Activated T-cell treated with anti-CD3 and anti-CD28 coated beads, Interleukin-2, amount 50 U/mL, for 72 hours (primary cell): ENCODE measurements at places on chromosomes 6 and 20. TPM values are rescaled to one million over a fixed set of nuclear protein-coding genes. Genes with fewer than 3 reads are reported as not detected.

GRCh38 chr6:38555606-38556005, 84.1 kb downstream of the BTBD9 start:
- DNase-seq, result no peak
- H3K27me3 ChIP-seq, result no peaks in the 10 kb centered on the region

- H3K27ac ChIP-seq, result no peak overlapping the region
- H3K4me3 ChIP-seq, result no peak overlapping the region
- peaks cover 10% of the 10 kb centered on the region for H3K27me3 ChIP-seq
- no peak for DNase-seq
- H3K36me3 ChIP-seq, result no peaks in the 10 kb centered on the region
These were observed 622.9 kb downstream of the UTRN start for GRCh38 chr6:144908004-144908403.

- no peak for DNase-seq
- no peaks in the 10 kb centered on the region for H3K36me3 ChIP-seq
- no peak overlapping the region for H3K27ac ChIP-seq
- no peak overlapping the region for H3K4me3 ChIP-seq
- no peaks in the 10 kb centered on the region for H3K27me3 ChIP-seq
- H3K4me1 ChIP-seq, result no peaks in the 10 kb centered on the region
These were observed 504.8 kb downstream of the MEI4 start for GRCh38 chr6:78157606-78158005.

The NINL gene
- total RNA-seq, result 4.8 TPM

- peaks cover 81% of the 10 kb centered on the region for H3K4me1 ChIP-seq
- no peak overlapping the region for H3K27ac ChIP-seq
- peak overlapping the region; percentile 83 for H3K4me3 ChIP-seq
- DNase-seq, result no peak
- H3K36me3 ChIP-seq, result peaks cover 9% of the 10 kb centered on the region
These were observed 76.9 kb downstream of the NOL4L start for GRCh38 chr20:32507998-32508774.

- H3K4me1 ChIP-seq, result no peaks in the 10 kb centered on the region
- no peaks in the 10 kb centered on the region for H3K36me3 ChIP-seq
- no peak overlapping the region for H3K4me3 ChIP-seq
- H3K27ac ChIP-seq, result no peak overlapping the region
These were observed 71.8 kb downstream of the ALDH8A1 start for GRCh38 chr6:134878136-134878535.

- H3K27ac ChIP-seq, result no peak overlapping the region
- no peak for DNase-seq
- no peaks in the 10 kb centered on the region for H3K36me3 ChIP-seq
- no peaks in the 10 kb centered on the region for H3K4me1 ChIP-seq
- H3K27me3 ChIP-seq, result no peaks in the 10 kb centered on the region
- no peak overlapping the region for H3K4me3 ChIP-seq
These were observed 37.6 kb downstream of the LAMP5 start for GRCh38 chr20:9551808-9552550.

The MLN gene
- not detected for total RNA-seq

The PBOV1 gene
- not detected for total RNA-seq

GRCh38 chr6:89034586-89035251, 45.8 kb upstream of the PNRC1 start:
- H3K36me3 ChIP-seq, result peaks cover 13% of the 10 kb centered on the region
- DNase-seq, result no peak
- H3K27me3 ChIP-seq, result no peaks in the 10 kb centered on the region

The ZC2HC1B gene
- total RNA-seq, result not detected

The FAM217A gene
- not detected for total RNA-seq

The WFDC2 gene
- total RNA-seq, result 1.2 TPM

DNA sequence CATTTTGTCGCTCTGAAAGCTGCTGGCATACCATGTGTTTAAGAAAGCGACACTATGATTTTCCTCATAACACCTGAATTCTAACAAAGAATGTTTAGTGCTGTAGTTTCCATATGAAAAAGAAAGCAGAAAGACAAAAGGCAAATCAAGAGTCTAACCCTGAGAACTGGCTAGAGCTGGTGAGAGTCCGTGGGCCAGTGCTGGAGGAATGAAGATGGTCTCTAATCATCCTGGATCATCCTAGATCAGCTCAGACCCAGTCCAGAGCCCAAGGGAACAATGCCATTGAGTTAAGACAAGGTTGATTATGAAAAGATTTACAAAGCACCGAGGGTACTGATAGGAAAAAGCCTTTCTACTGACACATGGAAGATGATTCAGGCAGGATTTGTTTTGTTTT, 73.0 kb upstream of the MYLIP start:
- H3K27ac ChIP-seq, result no peak overlapping the region
- peaks cover 12% of the 10 kb centered on the region for H3K27me3 ChIP-seq
- H3K4me1 ChIP-seq, result no peaks in the 10 kb centered on the region
- H3K4me3 ChIP-seq, result no peak overlapping the region
- no peaks in the 10 kb centered on the region for H3K36me3 ChIP-seq

DNA sequence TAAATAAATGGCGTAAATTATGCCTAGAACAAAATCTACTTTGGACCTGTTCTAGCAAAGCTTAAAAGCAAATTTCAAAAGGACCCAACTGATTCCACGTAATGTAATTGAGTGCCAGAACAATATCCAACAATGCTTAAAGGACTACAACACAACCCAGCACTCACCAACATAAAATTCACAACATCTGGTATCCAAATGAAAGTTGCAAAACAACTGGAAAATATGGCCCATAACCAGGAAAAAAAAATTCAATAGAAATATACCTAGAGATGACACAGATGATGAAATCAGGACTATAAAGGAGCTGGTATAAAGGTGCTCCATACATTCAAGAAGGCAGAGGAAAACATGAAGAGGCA, 14.1 kb downstream of the TUBB2B start:
- peaks cover 20% of the 10 kb centered on the region for H3K4me1 ChIP-seq
- H3K4me3 ChIP-seq, result no peak overlapping the region
- H3K27me3 ChIP-seq, result peaks cover 56% of the 10 kb centered on the region
- no peak overlapping the region for H3K27ac ChIP-seq
- no peak for DNase-seq
- H3K36me3 ChIP-seq, result no peaks in the 10 kb centered on the region

DNA sequence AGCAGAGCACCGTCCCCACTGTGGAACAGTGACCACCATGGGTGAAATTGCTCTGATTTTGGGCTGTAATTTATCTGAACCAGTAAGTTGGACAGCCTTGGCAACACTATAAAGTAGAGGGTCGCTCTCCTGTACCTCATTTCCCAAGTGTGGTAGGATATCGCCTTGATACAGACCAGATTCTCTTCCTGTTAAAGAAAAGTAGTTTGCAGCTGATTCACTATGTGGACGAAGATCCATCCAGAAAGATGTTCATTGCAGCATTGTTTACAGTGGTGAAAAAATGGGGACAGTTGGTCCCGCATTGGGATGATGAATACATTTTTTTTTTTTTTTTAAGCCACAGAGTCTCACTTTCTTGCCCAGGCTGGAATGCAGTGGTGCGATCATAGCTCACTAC, 74.3 kb downstream of the SLX4IP start:
- peaks cover 39% of the 10 kb centered on the region for H3K4me1 ChIP-seq
- H3K27me3 ChIP-seq, result no peaks in the 10 kb centered on the region

The GRIK2 gene
- total RNA-seq, result not detected

The KCNQ5 gene
- total RNA-seq, result 6.1 TPM

The KCNK16 gene
- not detected for total RNA-seq

DNA sequence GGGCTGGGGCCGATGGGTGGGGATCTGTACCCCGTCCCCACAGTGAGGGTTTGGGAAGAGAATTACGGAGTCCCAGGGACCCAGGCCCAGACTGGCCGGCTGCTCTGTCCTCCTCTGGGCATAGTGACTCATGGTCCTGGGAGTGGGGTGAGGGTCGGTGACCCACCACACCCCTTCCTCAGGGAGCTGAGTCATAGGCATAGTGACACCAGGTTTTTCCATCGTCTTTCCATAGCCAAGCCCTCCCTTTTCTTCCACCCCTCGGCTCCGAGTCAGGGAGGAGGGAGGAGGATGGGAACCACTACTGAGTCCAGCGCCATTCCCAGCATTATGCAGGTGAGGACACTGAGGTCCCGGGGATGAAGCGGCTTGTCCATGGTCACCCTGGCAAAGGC, 8.9 kb downstream of the CYP21A2 start:
- DNase-seq, result no peak
- H3K27me3 ChIP-seq, result peaks cover 7% of the 10 kb centered on the region
- H3K4me1 ChIP-seq, result no peaks in the 10 kb centered on the region
- H3K36me3 ChIP-seq, result no peaks in the 10 kb centered on the region

The KIF6 gene
- not detected for total RNA-seq

GRCh38 chr20:17818187-17818586, 118.4 kb downstream of the BANF2 start:
- H3K27ac ChIP-seq, result no peak overlapping the region
- DNase-seq, result no peak
- H3K27me3 ChIP-seq, result no peaks in the 10 kb centered on the region

The HLA-DQB2 gene
- total RNA-seq, result 0.36 TPM

GRCh38 chr20:36385503-36385902, 79.4 kb downstream of the DLGAP4 start:
- no peaks in the 10 kb centered on the region for H3K36me3 ChIP-seq
- no peaks in the 10 kb centered on the region for H3K4me1 ChIP-seq
- H3K27ac ChIP-seq, result no peak overlapping the region
- no peak overlapping the region for H3K4me3 ChIP-seq
- H3K27me3 ChIP-seq, result peaks cover 7% of the 10 kb centered on the region

DNA sequence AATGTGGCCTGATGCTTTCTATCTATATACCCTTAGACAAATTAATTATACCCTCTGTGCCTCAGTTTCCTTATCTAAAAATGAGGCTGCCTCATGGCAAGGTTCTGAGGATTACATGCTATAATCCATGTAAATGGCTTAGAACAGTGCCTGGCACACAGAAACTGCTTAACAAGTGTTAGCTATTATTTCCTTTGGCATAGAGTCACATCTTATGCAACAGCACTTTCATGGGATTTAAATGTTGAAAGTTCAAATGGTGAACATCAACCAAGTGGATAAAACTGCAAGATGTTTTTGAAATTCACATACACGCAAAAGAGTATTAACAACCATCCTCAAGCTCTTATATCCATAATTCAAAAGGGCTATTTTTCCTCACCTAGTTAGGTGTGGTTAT, 202.8 kb upstream of the JAG1 start:
- no peaks in the 10 kb centered on the region for H3K4me1 ChIP-seq
- no peak overlapping the region for H3K4me3 ChIP-seq
- H3K27me3 ChIP-seq, result no peaks in the 10 kb centered on the region
- H3K27ac ChIP-seq, result no peak overlapping the region

DNA sequence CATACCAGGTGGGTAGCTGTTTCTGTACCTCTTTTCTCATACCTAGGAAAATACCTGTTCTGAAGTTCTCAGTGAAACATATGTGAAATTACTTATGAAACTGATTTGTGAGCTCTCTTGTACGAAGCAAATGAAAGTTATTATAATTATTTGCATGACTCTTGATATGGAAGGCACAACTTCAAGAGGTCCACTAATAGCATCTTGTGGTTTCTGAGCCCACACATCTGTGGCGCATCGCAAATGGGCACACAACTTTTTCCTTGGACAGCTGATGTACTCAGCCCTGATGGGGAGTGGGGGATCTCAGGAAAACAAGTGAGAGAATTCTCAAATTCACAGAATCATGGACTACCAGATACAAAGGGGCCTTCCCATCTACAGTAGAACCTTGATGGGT, 432.3 kb downstream of the CD83 start:
- H3K36me3 ChIP-seq, result no peaks in the 10 kb centered on the region
- no peaks in the 10 kb centered on the region for H3K27me3 ChIP-seq
- DNase-seq, result no peak
- H3K27ac ChIP-seq, result no peak overlapping the region
- no peaks in the 10 kb centered on the region for H3K4me1 ChIP-seq

The PGM3 gene
- total RNA-seq, result 22.4 TPM

DNA sequence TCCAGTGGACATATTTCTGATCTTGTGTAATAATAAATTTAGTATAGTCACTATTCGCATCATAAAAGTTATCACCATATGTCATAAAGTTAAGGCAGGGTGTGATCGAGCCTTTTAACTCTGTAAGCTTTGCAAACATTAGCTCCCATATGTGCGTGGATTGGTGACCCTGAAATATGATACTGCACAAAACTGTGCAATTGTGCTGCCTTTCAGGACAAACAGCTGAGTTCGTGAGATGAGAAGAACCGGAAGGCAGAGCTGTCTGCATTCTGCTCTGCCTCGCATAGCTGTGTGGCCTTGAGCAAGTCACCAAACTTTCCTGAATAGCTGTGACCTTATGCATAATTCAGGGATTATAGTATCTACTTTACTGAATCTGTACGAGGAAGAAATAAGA, 3.2 kb upstream of the PLEKHG1 start:
- peaks cover 25% of the 10 kb centered on the region for H3K4me1 ChIP-seq
- no peak overlapping the region for H3K4me3 ChIP-seq
- H3K27me3 ChIP-seq, result peaks cover 56% of the 10 kb centered on the region
- H3K27ac ChIP-seq, result no peak overlapping the region

The HRH3 gene
- total RNA-seq, result not detected

The DNAH8 gene
- 0.41 TPM for total RNA-seq

The RUNX2 gene
- total RNA-seq, result 39.3 TPM

The R3HDML gene
- not detected for total RNA-seq

The DEFB132 gene
- total RNA-seq, result not detected

The BNIP5 gene
- not detected for total RNA-seq

DNA sequence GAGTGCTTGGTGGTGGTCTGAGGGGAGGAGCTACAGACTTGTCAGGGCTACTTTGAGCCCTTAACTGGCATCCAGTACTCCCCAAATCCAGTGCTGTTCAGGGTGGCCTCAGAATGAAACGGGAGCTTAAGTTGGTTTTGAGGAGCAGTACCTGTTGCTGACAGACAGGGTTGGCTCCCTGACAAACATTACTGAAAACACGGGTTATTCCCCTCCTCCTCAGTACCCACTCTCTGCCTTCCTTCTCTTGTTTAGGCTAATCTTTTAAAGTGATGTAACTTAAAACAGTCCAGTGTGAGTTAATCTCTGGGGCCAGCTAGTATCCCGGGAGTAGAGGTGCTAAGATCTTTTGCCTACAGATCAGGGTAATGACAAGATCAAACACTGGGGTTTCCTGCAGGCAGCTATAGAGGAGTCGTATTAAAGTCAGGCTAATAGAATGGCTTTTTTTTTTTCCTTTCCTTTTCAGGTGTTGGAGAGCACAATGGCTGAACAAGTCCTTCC, 3.7 kb downstream of the TNFAIP3 start:
- DNase-seq, result peak; percentile 59
- peak overlapping the region; percentile 98 for H3K27ac ChIP-seq
- no peaks in the 10 kb centered on the region for H3K27me3 ChIP-seq
- peak overlapping the region; percentile 93 for H3K4me3 ChIP-seq
- H3K36me3 ChIP-seq, result peaks cover 75% of the 10 kb centered on the region

The MOXD1 gene
- not detected for total RNA-seq

DNA sequence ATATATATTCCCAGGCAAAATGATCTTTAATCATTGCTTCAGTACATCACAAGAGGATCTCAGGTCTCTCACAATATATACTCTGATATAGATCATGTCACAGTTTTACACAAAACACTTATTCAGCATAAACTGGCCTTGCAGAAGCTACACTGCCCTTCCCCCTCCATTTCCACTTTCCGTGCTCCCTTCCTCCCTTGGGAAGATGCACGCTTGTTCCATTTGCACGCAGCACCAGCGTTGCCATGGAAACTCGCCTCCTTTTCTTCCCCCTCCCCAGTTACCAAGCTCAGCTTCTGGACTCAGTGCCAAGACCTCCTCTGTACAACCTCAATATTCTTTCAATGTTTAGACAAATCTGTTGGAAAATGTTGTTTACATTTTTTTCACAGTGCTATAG, 154.6 kb downstream of the RFPL4B start:
- H3K4me1 ChIP-seq, result no peaks in the 10 kb centered on the region
- no peaks in the 10 kb centered on the region for H3K27me3 ChIP-seq
- H3K4me3 ChIP-seq, result no peak overlapping the region
- no peak overlapping the region for H3K27ac ChIP-seq
- no peak for DNase-seq
- H3K36me3 ChIP-seq, result no peaks in the 10 kb centered on the region

- no peak overlapping the region for H3K27ac ChIP-seq
- H3K4me1 ChIP-seq, result no peaks in the 10 kb centered on the region
- peaks cover 7% of the 10 kb centered on the region for H3K27me3 ChIP-seq
- DNase-seq, result peak; percentile 14
- no peaks in the 10 kb centered on the region for H3K36me3 ChIP-seq
These were observed 155.1 kb upstream of the MLIP start for GRCh38 chr6:53956068-53956711.
